NCI-H1417 treated with DMSO at 0.1 percent for 48 hours (cell line): ENCODE measurements at places on chromosomes 16 and 17.

GRCh38 chr17:62319846-62320245 lies 60.5 kb upstream of the EFCAB3 start:
- no peak for DNase-seq

- no peak for DNase-seq
Observed at GRCh38 chr17:35129973-35130351, 8.5 kb downstream of the FNDC8 start.

GRCh38 chr16:1461146-1461545 lies 13.7 kb downstream of the CLCN7 start:
- no peak for DNase-seq

DNA sequence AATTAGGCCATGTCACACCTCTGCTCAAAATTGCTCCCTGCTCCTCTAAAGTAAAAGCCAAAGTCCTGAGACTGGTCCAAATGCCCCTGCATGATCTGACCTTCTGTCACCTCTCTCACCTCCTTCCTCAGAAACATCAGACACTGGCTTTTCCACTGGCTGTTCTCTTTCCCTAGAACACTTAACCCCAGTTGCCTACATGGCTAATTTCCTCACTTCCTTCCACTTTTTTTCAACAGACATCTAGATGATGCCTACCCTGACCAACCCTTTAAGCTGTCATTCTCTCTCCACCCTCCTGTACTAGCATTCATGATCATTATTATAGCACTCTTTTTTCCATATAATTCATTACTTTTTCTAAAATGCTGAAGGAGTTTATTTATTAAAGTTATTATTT lies 31.0 kb downstream of the CCT6B start:
- no peak for DNase-seq

- DNase-seq, result no peak
Observed at GRCh38 chr16:21986692-21987246, 14.1 kb downstream of the PDZD9 start.

DNA sequence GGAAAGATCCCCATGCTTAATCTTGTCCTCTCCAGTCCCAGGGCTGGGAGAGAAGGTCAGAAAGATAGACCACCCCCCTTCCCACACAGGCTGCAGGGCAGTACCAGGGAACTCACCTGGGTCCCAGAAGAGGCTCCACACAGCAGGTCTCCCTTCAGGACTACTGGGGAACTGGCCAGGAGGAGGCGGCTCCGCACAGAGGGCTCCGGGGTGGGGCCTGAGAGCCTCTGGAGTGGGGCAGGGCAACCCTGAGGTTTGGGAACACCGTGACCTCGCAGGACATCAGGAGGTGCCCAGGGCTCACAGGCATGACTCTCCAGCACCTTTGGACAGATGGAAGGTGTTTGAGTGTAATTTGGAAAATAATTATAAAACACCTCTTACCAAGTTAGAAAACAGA lies 11.0 kb downstream of the ABCA3 start:
- no peak for DNase-seq

GRCh38 chr17:78904371-78904770 lies 1.4 kb upstream of the CEP295NL start:
- no peak for DNase-seq

DNA sequence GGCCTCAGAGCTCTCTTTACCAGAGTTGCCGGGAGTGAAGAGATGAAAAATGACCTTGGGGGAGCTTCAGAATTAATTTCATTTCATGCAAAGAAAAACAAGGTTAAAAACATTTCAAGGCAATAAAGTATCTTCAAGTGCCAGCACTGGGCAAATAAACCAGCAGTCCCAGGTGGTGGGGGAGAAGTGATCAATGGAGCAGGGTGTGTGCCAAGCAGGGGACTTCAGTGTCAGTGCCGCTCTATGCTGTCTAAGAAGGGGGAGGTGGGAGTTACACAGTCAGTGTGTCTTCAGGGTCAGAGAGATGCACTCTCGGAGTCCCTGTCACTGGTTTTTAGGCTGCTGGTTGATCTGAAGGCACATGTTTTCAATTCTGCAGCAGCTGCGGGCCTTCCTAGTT lies 57.2 kb upstream of the MGAT5B start:
- DNase-seq, result peak; percentile 64

GRCh38 chr17:9934331-9934730 lies 29.3 kb upstream of the RCVRN start:
- DNase-seq, result no peak

DNA sequence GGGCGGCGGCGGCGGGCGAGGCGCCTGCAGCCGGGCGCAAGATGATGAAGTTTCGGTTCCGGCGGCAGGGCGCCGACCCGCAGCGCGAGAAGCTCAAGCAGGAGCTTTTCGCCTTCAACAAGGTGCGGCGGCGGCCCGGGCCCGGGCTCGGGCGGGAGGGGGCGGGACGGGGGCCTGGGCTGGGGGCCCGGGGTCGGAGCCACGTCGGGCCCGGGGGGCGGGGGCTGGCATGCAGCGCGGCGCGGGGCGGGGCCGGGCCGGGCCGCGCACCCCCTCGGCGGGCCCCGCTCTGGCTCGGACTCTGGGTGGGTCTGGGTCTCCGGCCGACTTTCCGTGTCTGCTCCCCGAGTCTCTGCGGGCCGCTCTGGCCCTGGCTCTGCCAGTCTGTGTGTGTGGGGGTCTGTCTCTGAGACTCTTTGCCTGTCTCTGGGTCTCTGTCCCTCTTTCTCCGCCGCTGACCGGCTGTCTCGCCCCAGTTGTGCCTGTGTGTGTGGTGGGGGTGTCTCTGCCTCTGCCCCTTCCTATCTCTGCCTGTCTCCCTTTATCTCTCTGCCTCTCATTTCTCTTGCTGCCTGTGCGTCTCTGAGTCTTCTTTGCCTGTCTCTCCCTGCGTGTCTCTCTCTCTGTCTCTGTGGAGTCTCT lies 328 bp downstream of the LLGL1 start:
- DNase-seq, result no peak

GRCh38 chr17:82320140-82320840 lies 2.9 kb upstream of the CD7 start:
- no peak for DNase-seq

DNA sequence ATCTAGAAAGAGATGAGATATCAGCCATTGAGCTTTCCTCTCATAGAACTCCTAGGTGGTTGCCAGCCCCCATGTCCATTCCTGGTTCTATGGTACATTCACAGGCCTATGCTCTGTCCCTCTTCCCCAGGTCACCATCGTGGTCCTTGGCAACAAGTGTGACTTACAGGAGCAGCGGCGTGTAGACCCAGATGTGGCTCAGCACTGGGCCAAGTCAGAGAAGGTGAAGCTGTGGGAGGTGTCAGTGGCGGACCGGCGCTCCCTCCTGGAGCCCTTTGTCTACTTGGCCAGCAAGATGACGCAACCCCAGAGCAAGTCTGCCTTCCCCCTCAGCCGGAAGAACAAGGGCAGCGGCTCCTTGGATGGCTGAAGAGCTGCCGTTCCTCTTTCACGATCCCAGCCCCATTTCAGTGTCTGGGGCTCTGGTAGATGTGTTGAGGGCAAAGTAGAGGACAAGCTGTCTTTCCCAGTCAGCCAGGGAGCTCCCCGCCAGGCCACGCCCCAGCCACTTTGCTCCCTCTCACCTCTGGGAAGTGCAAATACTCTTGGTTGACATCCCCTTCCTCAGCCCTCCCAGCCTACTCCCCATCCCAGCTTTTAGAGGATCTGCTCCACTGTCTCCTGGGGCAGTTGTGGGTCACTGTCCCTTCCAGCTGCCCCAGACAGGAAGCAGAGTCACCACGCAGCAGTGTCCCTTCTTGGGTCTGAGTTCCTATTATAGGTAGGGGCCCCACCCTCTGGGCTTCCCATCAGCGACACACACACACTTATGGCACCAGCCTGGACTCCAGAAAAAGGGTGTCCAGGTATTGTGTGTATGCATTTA lies 3.8 kb downstream of the NKIRAS2 start:
- DNase-seq, result no peak

- no peak for DNase-seq
Observed at GRCh38 chr17:48530887-48531272, at the start of gene HOXB1. Gene HOXB1, minus strand, starts transcription at chr17:48531011. Its CDS starts 107 bp downstream, at chr17:48530904.

- no peak for DNase-seq
Observed at GRCh38 chr17:61723914-61724313, 132.9 kb upstream of the NACA2 start.

GRCh38 chr16:76237471-76237870 lies 39.7 kb upstream of the CNTNAP4 start:
- DNase-seq, result no peak

GRCh38 chr17:64320613-64321553 lies 57.8 kb upstream of the TEX2 start:
- no peak for DNase-seq

GRCh38 chr16:17359788-17360390 lies 110.9 kb downstream of the XYLT1 start:
- no peak for DNase-seq

- no peak for DNase-seq
Observed at GRCh38 chr16:23342083-23342640, 40.1 kb downstream of the SCNN1B start.

DNA sequence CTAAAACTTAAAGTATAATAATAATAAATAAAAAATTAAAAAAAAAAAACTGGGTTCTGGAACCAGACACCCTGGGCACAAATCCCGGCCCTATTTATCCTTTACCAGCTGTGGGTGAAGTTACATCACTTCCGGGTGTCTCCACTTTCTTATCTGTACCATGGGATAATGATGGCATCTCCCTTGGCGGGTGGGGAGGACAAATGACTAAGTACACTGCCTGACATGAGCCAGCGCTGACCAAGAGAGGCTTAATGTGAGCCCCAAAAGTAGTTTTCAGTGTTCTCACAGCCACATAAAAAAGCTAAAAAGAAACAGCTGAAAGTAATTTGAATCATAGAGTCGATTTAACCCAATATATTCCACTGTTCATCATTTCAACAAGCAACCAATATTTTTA lies 424.9 kb downstream of the SOX9 start:
- no peak for DNase-seq

- DNase-seq, result no peak
Observed at GRCh38 chr16:65548470-65548869, 426.6 kb upstream of the CDH11 start.

GRCh38 chr17:18206962-18207361 lies 18.5 kb upstream of the LLGL1 start:
- no peak for DNase-seq

DNA sequence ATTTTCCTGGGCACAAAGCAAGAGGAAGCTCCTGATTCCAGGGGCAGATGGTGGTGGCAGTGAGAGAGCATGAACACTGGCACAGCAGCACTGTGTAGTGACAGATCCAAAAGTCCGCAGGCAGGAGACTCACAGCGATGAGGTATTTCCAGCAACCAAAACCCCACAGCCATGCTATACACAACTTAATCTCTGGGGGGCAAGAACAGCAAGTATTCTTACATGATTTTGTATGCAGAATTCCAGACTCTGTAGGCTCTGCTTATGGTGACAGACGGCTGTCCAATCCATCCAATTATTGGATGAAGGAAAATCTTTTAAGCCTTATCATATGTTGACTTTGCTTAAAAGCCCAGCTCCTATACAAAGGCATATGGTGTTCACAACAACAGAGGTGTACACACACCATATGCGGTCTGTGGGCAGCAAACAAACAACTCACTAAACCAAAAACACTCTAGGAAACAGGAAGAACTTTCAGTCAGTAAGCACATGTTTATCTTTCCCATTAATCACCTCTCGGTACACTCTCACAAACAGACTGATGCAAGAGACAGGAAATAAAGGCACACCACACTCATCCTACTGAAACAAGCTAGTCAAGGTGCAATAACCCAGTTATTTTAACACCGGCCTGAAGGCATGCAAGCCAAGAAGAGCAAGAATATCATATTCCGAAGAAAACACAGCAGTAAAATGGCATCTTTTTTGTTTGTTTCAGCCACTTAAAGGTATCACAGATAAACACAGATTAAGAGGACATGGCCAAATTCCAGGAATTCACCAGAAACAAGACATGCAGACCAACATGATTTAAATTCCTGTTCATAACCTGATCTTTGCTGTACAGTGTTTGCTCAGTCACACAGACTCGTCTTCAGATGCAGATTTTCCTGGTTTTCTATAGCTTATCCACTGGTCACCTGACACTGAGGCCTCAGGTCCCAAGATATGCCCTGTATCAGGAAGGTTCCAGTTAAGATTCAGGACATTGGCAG lies 47.8 kb downstream of the ERN1 start:
- DNase-seq, result peak; percentile 48

DNA sequence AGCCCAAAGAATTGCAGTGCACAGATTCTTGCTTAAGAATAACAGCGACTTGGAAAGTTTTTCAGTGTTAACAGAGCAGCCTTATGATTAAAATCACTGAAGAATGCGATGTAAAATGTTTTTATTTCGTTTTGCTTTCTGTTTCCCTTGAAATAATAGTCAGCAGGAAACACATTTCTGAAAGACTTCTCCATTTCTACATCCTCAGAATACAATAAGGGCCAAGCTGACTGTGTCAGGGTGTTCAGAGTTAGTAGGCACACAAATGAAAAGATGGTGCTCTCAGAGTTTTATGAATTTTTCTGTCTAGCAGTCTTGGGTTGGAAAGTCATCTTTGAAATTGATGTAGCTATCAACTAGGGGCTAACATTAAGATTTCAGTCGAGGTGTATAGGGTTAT lies 582.9 kb upstream of the RBFOX1 start:
- no peak for DNase-seq

DNA sequence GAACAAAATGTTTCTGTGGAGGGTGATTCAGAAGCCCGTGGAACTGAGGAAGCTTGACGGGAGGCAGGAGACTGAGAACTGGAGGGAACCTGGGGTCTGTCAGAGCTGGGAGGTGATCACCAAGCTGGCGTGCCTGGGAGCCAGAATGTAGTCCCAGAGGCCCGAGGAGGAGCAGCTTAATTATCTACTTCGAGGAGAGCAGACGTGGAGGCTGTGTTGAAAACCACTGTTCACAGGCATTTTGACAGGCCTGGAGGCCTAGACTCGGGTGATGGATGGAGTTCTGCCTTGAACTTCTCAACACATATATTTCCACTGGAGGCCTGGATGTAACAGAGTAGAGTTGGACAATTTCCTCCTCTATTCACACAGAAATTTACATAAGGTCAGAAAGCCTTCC lies 177.7 kb upstream of the SALL1 start:
- no peak for DNase-seq

- no peak for DNase-seq
Observed at GRCh38 chr17:14813649-14814370, 451.3 kb downstream of the PMP22 start.

DNA sequence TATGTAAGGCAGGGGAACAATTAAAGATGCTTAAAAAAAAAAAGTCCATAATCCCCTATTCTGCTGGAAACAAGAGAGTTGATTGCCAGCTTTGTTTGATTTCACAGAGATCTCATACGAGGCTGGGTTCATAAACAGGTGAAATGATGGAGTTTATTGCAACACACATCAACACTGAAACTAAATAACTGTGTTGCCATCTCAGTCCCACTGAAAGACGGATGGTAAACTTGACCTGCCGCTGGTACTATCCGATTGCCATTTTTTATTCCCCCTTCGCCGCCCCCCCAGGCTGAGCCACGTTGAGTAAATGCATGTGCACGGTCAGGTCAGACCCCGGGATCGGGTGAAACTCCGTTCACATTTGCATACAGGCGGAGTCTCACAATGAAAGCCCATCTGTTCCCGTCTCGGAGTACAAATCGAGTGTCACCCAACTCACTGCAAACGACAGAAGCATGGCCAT lies 119.2 kb downstream of the SKAP1 start:
- peak; percentile 17 for DNase-seq

DNA sequence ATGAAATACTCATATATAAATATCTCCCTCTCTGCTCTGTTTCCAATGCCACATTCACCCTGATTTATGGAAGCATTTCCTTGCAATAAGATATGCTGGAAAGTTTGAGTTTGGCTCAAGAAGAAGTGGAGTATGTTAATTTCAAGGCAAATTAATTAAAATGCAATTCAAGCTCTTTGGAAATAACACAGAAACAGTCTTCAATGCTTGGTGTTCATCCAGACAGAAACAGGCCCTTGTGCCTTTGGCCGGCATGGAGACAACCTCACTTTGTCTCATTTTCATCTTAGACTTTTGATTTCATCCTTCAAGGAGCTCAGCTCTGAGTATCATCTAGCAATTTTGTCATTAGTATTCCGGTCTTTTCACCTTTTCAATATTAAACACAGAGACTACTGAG lies 210.0 kb downstream of the C16orf95 start:
- no peak for DNase-seq
